ENCODE measurements at places on chromosomes 5 and 9.
A peak's percentile ranks its signal among the peaks of the same experiment; 100 is the strongest.

DNA sequence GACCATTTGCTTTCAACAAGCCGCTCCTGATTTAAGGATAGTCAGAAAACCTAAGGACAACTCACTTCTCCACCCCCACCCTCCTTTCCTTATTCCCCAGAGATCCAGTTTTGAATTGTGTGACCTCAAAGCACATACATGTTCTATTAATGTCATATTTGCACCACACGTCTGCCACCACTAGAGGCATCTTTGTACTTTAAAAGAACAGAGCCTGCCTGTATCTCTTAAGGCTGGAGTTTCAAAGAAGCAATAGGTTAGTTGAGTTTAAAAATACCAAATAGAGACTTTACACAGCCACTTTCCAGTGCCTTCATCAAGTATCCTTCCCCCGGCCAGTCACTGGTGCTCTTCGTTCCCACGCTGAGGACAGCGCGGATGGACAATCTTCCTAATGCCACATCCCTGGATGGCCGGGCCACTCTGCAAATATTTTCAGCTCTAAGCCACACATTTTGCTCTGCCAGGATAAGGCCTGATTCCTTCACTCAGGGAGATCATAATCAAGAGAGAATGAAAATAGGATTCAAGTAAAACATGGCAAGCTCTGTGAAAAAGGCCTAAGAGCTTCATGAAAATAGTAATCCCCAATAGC is 146.3 kb downstream of the SNCAIP start:
- DNase-seq: no peak

DNA sequence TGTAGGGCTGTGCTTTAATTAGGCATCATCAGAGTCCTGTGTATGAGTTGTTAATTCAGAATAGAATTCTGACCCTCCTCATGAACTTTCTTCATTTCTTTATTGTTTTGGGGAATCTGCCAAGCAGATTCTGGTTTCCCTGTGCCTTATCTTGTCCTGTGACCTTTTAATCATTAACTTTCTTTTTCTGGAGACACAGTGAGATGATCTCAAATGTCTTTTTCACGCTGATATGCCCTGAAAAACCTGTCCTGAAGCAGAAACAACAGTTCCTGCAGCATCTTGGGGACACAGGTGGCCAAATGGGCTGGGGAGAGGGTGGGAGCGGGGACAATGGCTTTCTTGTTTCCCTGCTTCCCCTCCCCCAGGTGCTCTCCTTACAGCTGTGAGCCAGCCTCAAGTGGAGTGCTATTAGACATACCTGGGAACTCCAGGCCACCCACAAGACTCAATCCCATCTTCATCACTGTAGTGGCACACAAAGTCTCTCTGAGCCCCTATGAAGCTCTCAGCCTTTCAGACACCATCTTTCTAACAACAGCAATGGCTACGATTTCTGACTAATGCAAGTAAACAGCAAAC is 213.8 kb downstream of the ATP10B start:
- no peak for DNase-seq

- no peak for DNase-seq
Observed at GRCh38 chr5:112006721-112007120, 249.7 kb upstream of the NREP start.

DNA sequence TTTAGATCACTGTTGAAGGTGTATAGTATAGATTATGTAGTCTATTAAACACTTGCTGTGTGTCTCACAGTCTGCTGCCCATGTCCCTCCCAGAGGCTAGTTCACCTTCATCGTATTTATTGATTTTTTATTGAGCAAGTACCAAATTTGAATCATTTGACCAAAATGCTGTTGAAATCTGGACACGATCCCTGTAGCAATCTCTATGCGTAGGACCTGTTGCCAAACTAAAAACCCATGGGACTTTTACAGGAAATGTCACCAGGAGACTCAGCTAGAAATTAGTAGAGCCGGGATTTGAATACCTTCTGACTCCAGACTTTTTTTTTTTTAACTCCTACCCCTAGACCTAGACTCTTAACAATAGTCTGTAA is 17.5 kb downstream of the SLC31A1 start:
- no peak for DNase-seq

DNA sequence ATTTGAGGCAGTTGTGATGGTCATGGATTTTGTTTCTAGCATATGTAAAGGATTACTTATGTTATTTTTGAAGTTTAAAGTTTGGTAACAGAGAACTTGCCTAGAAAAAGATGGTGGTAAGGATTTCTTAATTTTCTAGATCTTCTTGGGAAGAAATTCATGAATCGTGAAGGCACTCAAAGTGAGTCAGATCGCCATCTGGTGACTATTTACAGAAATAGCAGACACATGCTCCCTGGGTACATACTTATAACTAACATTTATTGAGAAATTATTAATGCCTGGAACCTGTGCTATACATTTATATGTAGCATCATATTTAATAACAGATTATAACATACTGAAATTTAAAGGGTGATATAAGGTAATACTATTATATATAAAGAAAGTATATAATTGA is 299.7 kb downstream of the IZUMO3 start:
- DNase-seq: peak; percentile 15

- DNase-seq: no peak
Observed at GRCh38 chr5:178314061-178314660, 81.6 kb upstream of the PHYKPL start.

- no peak for DNase-seq
Observed at GRCh38 chr9:116344416-116344815, 190.8 kb downstream of the PAPPA start.

DNA sequence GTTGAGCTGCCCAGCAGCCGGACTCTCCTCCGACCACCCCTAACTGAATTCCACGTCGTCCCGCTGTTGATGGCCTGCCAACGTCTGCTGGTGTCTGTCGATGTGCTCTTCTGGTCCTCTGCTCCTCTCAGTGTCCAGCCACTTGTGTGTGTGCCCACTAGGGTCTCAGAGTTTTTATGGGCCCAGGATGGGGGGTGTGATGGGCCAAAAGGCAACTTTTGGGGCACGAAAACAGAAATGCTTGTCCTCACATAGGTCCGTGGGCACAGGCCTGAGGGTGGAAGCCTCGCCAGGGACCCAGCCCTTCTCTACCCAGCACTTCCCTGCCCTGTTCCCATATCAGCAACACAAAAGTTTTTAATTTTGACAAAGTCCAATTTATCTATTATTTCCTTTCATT is 85.7 kb upstream of the RUFY1 start:
- DNase-seq: no peak

GRCh38 chr9:109001275-109001676 is 12.0 kb downstream of the CTNNAL1 start:
- DNase-seq: no peak

GRCh38 chr9:128333451-128333869 is 6.9 kb upstream of the SLC27A4 start:
- no peak for DNase-seq

- DNase-seq: no peak
Observed at GRCh38 chr9:83937861-83938455, 16.7 kb upstream of the KIF27 start.

DNA sequence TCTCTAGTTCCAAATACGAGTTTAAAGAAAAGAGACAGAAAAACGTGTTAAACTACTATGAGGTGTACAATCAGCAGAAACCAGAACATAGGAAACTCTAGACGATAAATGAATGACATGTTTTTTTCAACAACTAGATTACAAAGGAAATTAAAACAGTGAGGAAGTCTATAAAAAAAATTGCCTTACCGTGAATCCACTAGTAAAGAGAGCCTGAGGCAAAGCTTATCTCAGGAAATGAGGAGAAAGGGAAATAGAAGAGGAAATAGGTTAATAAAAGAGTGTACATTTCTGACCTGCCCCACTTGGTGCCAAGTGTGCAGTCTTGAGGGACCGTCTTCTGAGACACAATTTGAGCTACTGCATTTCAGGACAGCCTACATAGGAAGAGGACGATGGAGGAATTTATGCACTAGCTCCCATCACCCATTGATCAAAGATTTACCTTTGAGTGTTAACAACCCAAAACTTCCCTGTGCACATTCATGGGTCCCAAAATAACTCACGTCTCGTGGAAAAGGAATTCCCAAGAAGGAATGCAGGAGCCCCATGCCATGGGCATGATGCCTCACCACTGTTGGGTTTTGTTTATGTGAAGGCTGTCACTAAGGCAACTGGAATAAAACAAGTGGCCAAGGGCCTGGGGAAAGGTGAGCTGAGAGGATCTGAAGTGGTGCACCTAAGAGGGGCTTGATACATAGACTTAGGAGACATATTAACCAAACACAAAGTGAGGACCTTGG is 53.6 kb upstream of the SLC1A3 start:
- no peak for DNase-seq

GRCh38 chr9:96249746-96250145 is 52.2 kb downstream of the HSD17B3 start:
- DNase-seq: no peak

DNA sequence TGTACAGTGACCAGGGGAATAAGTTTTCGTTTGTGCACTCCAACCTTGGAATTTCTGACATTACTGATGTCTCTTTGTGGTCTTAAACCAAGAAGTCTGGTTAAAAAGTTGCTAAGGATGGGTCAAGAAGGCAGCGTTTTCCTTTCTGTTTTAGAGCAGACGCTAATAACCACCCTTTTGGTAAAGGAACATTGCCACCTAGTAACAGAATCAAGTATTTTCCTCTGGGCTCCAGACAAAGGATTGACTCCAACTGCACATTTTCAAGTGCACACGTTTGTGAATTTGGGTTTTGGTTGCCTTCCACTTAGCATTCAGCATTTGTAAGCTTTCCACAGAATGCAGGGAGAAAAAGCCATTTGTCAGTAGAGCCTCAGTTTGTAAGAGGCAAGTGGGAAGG is 22.2 kb upstream of the CEP78 start:
- DNase-seq: no peak

- DNase-seq: no peak
Observed at GRCh38 chr9:22050924-22051323, 41.8 kb upstream of the CDKN2B start.

GRCh38 chr5:113663879-113664541 is 150.5 kb downstream of the YTHDC2 start:
- DNase-seq: no peak

GRCh38 chr9:77811832-77812231 is 163.7 kb upstream of the GNA14 start:
- DNase-seq: no peak

DNA sequence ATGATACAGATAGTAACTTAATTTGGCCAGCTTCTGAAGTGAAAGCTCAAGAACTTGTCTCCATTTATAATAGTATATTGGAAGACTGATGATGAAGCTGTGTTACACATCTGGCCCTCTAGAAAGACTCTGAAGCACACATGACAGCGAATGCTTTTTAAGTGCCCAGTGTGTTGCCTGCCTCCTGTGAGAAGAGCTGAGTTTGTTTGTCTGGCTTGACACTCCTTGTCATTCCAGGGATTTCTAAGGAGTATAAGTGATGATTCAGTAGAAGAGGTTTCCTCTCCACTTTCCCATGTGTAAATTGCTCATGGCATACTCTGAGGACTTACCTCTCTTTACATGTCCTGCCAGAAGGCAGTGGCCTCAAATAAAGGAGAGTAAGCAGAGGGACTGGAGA is 30.4 kb upstream of the LRRTM2 start:
- no peak for DNase-seq

GRCh38 chr9:114936581-114936980 is 6.2 kb upstream of the TNFSF8 start:
- DNase-seq: no peak

GRCh38 chr9:76316069-76316468 is 78.2 kb downstream of the RFK start:
- no peak for DNase-seq

DNA sequence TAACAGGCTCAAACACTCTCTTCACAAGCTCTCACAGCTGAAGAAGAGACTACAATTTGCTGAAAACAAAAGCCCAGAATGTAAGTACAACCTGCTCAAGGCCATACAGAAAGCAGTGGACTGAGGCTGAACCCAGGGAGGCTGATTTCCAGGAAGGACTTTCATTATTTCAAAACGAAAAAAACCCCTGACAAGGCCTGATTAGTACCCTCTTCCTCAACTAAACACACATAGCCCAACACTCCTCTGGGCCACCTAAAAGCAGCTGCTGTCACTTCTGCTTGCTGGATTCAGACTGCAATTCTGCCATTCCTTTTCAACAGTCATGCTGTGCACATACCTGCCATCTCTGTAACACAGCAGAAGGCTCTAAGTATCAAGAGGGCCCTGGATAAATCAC is 18.2 kb downstream of the NRG2 start:
- DNase-seq: no peak

GRCh38 chr5:142644640-142645361 is 41.1 kb downstream of the FGF1 start:
- no peak for DNase-seq

DNA sequence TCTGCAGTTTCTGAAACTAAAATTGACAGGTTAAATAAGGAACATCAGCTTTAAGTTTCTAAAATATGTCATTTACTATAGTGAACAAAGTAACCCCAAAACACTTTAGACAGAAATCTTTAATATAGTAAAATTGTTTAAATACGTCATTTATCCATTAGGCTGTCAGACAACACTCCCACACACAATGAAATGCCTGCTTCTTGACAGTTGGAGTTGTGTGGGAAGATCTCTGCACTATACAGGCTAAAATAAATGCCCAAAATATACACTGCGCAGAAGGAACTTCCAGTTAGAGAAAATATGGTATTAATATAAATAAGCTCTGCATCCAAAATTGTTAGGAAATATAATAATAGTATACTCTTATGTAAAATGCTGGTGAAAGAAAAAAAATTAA is 794.4 kb downstream of the CDH18 start:
- no peak for DNase-seq

DNA sequence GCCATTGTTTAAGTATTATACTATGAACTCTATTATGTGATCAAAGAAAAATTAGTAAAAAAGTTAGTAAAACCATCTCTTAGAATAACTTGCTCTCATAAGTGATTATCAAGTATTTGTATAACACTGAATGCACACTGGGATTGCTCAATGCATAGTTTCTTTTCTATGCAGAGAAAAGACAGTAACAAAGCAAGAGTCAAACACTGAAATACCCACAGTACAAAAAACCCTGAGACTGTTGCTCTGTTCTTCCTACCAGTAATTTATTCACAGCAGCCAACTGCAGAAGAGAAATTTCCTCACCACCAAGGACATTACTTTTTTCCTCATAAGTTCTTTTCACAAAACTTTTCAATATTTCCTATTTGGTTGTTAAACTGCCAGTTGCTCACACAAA is 634.4 kb downstream of the DTWD2 start:
- DNase-seq: no peak

DNA sequence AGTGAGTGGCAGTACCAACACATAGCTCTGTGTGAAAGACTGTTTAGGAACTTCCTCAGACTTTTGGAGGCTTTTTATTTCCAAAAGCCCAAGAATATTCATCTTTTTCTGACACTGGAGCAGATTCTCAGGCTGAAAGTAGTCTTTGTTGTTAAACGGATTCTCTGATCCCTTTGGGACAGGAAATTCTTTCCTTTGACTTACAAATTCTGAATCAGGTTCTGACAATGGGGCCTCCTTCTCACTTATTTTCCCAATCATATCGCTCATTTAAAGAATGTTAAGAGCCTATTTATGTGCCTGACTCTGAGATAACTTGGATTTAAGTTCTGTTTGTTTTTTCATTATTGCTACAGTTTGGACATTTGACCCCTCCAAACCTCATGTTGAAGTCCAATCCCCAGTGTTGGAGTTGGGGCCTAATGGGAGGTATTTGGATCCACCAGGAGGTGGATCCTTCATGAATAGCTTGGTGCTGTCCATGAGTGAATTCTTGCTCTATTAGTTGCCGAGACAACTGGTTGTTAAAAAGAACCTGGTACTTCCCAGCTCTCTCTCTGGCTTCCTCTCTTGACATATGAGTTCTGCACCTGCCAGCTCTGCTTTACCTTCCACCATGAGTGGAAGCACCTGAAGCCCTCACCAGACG is 4.1 kb upstream of the ADGRV1 start:
- DNase-seq: no peak
